ENCODE measurements at places on chromosomes 11 and 22.

DNA sequence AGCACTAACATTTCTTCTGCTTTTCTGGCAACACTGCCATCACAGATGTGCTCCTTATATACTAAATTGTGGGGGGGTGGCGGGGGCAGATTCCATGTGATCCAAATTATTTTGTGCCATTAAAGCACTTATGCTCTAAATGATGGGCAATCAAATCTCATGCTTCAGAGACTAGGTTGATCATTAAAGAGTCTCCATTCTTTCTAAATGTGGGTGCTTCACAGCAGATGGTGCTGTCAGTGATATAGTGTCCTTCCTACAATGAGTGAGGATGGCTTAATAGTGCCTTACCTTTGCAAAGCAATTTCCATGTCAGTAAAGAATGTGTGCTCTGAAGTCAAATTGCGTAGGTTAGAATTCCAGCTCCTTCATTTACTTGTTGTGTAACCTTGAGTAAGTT is 589.8 kb downstream of the ETS1 start:
- DNase-seq, result no peak

GRCh38 chr11:111549196-111549868 is 8.8 kb downstream of the LAYN start:
- DNase-seq, result no peak

- peak; percentile 61 for DNase-seq
Observed at GRCh38 chr11:67640021-67640757, 626 bp upstream of the TBX10 start.

GRCh38 chr11:33379947-33380346 is 122.8 kb downstream of the HIPK3 start:
- DNase-seq, result peak; percentile 5

GRCh38 chr22:27239520-27239919 is 562.0 kb downstream of the MN1 start:
- no peak for DNase-seq

- DNase-seq, result no peak
Observed at GRCh38 chr11:116707746-116708145, 65.0 kb downstream of the BUD13 start.

GRCh38 chr11:10398525-10398924 is 56.5 kb upstream of the AMPD3 start:
- DNase-seq, result peak; percentile 29

GRCh38 chr11:79050786-79051185 is 390.0 kb downstream of the TENM4 start:
- no peak for DNase-seq

DNA sequence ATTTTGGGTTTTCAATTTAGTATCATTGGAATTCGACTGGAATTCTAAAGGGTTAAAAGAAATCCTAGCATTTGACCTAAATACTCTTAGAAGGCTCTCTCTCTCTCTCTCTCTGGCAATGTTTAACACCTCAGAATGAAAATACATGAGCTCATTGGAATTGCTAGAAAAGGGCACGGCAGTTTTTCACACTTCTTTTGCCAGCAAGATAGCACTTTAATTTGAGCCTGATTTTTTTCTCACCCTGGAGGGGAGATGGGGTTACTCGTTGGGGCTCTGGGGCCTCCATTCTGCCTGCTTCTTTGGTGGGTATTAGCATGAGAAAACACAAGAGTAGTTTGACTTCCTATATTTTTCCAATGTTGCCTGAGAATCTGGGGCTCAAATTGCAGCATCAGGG is 22.8 kb upstream of the CLMP start:
- no peak for DNase-seq

- DNase-seq, result no peak
Observed at GRCh38 chr11:37908219-37908548, 1310.1 kb upstream of the RAG2 start.
